ENCODE measurements at places on chromosomes 13 and 19.

- peak; percentile 76 for DNase-seq
Observed at GRCh38 chr19:1455336-1456120, 5.6 kb downstream of the APC2 start.

- DNase-seq, result no peak
Observed at GRCh38 chr13:114259974-114260373, 21.4 kb upstream of the UPF3A start.

- no peak for DNase-seq
Observed at GRCh38 chr19:4531562-4532165, 3.4 kb downstream of the PLIN5 start.

- no peak for DNase-seq
Observed at GRCh38 chr13:23979361-23980159, 82.3 kb upstream of the C1QTNF9B start.

DNA sequence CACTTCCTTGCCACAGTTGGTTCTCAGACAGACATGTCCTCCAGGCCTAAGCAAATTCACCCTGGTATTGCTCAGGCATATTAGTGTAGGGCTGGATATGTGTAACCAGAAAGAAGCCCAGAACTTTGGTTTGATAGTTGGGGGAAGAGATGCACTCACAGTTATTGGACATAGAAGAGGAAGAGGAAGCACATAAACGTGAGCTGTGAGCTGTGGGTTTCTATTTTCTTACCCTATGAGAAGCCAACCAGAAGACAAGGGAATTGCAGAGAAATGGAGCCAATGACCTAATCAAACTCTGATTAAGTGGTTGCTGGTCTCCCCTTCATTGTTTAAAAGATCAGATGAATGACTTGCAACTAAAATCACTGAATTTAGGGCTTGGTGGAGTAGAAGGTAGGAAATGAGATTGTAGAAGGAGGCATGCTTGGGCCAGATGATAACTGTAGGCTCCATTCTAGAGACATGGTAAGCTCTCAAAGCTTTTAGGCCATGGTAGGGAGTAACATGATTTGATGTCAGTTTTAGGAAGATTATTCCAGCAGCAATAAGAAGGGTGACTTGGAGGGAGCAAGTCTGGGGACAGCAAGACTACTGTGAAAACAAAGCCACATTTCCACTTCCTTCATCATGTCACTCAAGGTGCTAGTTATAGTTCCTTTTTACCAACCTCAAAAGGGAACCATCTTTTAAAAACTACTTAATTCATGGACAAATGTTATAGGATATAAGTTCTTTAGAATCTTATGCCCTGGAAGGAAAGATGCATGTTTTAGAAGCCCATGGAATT is 24.1 kb upstream of the WDFY2 start:
- peak; percentile 69 for DNase-seq

GRCh38 chr19:33390908-33391630 is 17.6 kb downstream of the CEBPG start:
- DNase-seq, result no peak

DNA sequence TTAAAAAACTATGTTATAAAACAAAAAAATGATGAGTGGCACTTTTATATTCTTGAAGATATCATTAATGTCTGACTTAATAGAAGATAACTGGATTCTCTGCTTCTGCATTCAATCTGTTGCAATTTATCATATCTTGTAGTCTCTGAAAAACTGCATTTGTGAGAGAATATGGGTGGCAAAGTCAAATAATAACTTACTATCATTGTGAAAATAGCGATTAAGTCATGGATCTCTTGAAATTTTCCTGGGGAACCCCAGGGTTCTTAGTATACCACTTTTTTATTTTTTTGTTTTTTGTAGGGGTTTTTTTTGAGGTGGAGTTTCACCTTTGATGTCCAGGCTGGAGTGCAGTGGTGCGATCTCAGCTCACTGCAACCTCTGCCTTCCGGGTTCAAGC is 127.1 kb downstream of the STOML3 start:
- no peak for DNase-seq

- no peak for DNase-seq
Observed at GRCh38 chr13:25727250-25727649, 324.6 kb downstream of the SHISA2 start.

DNA sequence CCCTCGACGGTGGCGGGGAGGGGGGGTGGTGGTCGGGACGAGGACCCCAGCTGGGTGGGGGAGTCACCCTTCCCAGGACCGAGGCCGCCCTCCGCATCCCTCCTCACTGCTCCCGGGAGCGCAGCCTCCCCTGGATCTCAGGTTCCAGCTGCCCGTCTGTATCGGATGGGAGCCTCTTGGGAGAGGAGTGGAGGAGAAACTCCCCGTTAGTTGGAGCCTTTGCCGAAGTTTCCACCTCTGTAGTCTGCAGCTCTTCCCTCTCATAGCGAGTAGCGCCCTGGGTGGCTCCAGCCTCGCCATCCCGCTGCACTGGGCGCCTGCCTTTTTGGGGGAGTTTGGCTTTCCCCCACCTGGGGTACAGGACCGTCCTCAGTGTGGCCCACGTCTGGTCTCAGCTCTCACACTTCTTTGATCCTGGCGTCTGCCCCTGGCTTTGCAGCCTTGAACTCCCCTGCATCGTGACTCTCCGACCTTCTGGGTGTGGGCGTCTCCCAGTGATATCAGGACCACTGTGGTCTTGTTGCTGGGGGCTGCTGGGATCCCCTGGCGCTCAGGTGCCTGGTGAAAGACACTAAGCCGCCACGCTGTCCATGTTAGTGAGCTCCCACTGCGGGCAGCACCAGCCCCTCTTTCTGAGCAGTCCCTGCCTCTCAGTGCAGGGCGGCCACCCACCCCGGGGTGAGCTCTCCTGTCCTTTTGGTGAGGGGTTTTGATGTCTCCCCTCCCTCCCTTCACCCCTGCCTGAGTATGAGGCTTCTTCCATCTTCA is 1.1 kb downstream of the CNOT3 start:
- DNase-seq, result no peak

Data from GF-D8 (cell line).